HFFc6 (cell line): ENCODE measurements at places on chromosomes 12 and 14. TPM values are rescaled to one million over a fixed set of nuclear protein-coding genes. Genes with fewer than 3 reads are reported as not detected.

DNA sequence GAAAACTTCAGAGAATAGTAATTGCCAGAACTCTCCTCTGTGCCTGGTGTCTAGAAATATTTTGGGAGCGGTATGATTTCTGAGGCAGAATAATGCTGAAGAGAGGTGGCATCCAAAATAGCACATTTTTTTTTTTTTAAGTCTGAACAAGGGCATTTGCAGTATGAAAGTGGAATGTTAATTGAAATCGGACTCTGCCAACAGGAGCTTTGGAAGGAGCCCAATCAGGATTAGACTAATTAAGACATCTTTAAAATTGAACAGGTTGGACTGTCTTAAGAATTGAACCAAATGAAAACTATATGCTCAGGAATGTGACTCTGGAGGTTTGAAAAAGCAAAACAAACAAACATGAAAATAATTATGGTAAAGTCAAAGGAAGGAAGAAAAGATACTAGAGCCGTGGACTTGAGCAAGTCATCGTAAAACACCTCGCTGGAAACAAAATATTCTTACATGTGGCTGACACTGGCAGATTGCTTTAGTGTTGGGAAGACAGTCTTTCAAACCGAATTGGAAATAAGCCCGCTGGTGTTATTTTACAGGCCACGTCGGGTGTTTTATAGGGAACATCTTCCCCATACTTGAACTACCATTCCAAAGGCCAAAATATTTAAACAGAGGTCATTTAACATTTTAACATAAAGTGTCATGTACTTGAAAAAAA, 436.3 kb downstream of the VRK1 start:
- DNase-seq = no peak

DNA sequence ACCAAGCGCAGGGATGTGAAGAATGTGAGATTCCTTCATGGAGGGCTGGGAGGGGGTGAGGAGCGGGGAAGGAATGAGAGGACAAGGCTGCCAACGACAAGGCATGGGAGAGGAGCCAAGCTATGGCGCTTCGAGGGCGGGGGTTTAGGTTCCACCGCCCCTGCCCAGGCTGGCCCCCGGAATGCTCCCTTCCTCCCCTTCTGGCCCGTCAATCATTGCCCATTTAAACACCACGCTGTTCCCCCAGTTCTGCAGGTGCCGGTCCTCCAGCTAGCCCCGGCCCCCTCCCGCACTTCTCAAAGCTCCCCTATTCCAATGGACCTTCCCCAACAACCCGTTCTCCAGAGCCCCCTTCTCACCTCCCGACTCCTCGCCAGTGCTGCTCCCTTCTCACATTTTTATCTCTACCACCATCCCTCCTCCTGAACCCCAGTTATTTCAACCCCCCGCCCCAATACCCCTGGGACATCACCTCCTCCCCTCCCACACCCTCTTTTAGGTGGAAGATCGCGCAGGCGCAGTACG, 428 bp downstream of the RNF41 start:
- DNase-seq = peak; percentile 66

DNA sequence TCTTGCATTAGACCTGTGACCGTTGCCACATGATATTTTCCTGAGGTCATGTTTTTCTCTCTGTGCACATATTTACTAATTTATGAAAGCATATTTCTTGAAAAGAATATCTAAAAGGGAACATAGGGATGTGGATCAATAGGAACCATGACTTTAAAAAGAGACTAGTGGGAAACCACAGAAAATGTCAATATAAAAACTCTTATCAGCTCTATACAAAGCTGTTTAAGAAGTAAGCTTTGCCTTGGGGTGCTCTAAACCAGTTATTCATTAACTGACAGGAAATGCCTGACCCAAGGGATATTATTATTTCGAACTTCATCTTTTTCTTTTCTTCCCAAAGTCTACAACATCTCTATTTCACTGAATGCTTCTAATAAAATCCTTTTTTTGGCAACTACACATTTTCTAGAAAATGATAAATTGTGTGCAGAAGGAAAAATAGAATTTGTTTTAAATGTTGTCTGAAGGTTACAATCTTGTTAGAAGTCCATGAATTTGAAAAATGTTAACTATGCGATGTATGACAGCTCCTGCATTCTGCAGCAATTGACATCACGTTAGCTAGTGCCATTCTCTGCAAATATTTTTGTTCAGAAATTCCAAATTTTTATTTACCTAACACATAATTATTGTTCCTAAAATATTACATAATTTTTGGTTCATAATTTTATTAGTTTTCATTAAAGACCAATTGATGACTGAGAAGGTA, 345.0 kb downstream of the SLC16A7 start:
- DNase-seq = no peak

- DNase-seq = no peak
Observed at GRCh38 chr12:94982456-94982855, 21.0 kb downstream of the NDUFA12 start.

- no peak for DNase-seq
Observed at GRCh38 chr12:9706086-9706685, 26.7 kb downstream of the CLECL1 start.

DNA sequence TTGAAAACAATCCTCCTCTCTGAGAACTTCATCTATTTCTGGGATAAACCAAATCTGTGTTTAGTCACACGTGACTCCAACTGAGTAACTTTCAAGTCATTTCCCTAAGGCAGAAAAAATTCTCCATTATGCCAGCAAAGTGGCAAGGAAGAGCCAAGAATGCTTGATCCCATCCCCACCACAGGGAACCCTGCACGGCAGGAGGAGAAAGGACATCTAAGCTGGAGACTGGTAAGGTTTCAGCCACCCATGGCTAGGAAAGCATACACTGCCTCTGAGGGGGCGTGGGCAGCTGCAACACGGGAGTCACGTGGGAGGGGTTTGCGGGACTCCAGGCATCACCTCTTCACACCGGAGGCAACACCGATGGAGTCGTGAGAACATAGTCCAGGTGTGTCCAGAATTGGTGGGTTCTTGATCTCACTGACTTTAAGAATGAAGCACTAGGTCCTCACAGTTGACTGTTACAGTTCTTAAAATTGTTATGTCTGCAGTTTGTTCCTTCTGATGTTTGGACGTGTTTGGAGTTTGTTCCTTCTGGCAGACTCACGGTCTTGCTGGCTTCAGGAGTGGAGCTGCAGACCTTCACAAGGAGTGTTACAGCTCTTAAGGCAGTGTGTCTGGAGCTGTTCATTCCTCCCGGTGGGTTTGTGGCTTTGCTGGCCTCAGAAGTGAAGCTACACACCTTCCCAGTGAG, 2.7 kb upstream of the SIVA1 start:
- DNase-seq = peak; percentile 71

DNA sequence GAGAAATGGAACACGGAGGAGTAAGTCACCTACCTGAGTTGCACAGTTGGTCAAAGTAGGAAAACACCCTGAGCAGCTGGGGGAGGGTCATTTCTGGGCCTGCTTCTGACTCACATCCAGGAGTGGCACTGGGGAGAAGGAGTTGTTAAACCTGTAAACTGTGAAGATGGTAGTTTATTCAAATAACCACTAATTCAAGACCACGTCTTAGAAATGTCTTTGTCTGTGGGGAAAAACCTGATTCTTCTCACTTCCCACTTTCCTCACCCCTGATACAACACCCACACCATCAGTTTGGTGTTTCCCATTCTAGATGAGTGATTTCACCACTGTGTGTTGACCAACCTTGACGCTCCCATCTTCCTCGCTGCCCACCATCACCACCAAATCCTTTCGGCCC, 207.1 kb downstream of the ANO4 start:
- DNase-seq = no peak

DNA sequence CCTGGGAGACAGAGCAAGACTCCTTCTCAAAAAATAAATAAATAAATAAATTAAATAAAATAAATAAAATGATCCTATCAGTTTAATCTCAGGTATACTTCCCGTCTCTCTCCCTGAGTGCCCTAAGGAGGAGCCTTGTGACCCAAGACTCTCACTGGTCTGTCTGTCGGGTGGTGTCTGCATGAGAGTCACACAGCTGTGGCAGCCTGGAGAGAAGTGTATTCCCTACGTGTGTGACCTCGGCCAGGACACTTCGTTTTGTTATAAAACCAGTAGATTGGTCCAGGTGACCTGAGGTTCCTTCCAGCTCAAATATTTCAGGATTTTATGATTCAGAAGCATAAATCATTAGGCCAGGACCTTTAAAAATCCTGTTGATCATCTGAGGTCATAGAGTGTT, 4.8 kb downstream of the SYNE3 start:
- DNase-seq = no peak

GRCh38 chr14:66141733-66142132, 344.4 kb upstream of the CCDC196 start:
- DNase-seq = no peak

GRCh38 chr12:110790301-110790700, 47.6 kb upstream of the PPP1CC start:
- DNase-seq = peak; percentile 12

DNA sequence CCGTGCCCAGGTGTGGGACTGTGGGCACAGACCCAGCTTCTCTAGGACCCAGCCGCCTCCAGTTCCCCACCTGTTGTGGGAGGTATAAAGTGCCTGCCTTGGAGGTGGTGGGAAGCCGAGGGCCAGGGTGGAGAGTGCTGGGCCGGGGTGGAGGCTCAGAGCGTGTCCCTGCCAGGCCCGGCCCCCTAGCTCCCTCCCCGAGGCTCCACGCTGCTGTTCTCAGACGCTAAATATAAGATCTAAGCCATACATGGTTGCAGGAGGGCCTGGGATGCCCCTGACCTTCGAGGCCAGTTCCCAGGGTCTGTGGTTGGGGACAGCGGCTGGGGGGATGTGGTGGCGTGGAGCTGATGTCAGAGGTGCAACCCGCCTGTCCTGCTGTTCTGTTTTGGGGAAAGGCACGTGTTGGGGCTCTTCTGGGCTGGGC, 10.8 kb downstream of the INF2 start:
- DNase-seq = no peak

GRCh38 chr14:28742171-28742846, 24.3 kb upstream of the FOXG1 start:
- no peak for DNase-seq

DNA sequence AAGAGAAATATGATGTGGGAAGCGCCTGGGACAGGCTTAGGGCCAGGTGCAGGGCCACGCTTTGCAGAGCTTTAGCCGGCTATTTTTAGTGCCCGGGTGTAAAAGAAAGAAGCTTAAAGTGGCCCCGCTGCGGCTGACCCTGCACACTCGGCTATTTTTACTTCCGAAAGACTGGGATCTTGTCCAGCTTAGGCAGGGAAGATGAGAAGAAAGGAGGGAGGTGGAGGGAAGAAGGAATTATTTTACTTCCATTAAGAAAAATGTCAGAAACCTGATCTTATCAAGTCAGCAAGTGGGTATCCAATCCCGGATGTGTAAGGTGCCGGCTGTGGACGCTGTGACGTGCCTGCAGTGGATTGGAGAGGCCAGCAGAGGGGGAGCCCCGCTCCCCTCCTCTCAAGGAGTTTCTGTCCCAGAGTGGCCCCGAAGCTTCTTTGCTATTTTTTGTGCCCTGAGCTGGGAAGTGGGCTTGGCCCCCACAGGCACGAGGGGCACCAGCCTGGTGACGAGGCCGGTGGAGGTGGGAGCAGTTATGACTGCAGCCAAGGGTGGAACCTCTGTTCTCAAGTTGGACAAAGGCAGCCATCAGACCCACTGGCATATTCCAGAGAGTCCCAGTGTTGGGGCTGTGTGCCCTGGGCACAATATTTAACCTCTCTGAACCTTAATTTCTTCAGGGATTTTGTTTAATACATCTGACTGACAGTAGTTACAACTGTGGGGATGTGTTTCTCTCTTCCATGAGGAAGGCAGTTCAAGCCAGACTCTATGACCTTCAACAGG, 97.7 kb downstream of the ESRRB start:
- DNase-seq = no peak

DNA sequence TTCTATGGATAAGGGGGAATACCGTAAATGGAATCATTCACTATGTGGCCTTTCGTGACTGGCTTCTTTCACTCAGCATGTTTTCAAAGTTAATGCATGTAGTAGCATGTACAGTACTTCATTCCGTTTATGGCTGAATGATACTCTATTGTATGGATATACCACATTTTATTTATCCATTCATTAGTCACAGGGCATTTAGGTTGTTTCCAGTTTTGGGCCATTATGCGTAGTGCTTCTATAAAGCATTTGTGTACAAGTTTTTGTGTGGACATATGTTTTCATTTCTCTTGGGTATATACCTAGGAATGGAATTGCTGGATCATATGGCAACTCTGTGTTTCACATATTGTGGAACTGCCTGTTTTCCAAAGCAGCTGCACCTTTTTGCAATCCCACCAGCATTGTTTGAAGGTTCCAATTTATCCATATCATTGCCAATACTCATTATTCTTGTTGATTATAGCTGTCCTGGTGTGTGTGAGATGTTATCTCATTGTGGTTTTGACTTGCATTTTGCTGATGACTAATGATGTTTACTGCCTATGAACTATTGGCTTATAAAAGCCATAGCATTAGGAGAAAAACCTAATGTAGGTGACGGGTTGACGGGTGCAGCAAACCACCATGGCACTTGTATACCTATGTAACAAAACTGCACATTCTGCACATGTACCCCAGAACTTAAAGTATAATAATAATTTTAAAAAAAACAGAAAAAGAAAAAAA, 45.5 kb downstream of the ATF7IP start:
- DNase-seq = peak; percentile 23

- no peak for DNase-seq
Observed at GRCh38 chr12:126362964-126363363, 1297.7 kb downstream of the AACS start.

DNA sequence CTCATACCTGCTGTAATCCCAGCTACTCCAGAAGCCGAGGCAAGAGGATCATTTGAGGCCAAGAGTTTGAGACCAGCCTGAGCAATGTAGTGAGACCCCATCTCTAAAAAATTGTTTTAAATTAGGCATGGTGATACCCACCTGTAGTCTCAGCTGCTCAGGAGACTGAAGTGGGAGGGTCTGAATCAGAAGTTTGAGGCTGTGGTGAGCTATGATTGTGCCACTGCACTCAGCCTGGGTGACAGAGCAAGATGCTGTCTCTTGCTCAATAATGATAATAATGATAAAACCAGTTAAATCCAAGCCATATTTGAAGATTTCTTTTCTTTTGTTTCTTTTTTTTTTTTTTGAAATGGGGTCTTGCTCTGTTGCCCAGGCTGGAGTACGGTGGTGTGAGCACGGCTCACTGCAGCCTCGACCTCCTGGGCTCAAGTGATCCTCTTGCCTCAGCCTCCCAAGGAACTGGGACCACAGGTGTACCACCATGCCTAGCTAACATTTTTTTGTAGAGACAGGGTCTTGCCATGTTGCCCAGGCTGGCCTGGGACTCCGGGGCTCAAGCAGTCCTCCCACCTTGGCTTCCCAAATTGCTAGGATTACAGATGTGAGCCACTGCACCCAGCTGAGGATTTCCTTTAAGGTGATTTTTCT, 12.8 kb downstream of the PSMA6 start:
- no peak for DNase-seq

The SLC17A8 gene
- total RNA-seq = not detected in 3 replicates

The KLRD1 gene
- 0.27 to 0.99 TPM (median 0.57 TPM) in 3 replicates for total RNA-seq

The SERPINA5 gene
- total RNA-seq = not detected in 2 replicates

The ENDOU gene
- 0.15 TPM in 1 of 3 replicates, not detected in the others for total RNA-seq

The TUBA1C gene
- 571 to 978 TPM (median 825 TPM) in 3 replicates for total RNA-seq

The TAS2R20 gene
- total RNA-seq = 0.15 to 0.47 TPM (median 0.20 TPM) in 3 replicates

The LBHD2 gene
- total RNA-seq = not detected in 3 replicates
